ENCODE measurements at places on chromosomes 2 and 18.

DNA sequence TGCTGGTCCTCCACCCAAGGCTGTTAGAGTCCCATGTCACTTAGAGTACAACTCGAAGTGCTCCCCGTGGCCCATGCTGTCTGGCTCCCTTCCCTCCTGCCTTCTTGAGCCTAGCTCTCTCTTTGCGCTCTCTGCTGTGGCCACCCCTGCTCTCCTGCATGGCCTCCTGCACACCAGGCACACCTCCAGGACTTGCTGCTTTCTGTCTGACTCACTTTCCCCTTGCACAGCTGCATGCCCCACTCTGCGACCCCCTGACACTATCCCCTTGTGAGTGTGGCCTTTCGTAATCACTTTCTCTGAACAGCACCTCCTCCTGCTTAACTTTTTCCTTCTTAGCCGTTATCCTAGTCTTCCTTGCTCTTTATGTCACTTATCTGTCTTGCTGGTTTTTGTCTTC, 343.6 kb downstream of the TGIF1 start:
- DNase-seq = no peak

DNA sequence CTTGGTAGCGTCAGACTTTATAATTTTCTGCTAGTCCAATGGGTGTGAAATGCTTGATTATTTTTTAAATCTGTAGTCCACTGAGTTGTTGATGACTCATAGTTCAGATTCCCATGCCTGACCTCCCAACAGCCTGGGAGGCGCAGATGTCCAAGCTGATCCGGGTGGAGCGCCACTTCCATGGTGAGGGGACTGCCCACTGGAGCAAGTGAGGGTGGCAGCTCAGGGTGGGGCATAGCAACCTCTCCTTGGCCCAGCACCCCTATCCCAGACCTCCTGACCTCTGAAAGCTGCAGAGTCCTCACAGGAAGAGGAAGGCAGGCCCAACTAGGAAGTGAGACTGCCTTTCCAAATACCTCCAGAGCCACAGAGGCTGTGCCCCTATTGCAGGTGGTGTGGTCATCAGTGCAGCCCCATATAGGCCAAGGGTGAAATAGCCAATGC, 4.4 kb downstream of the MAL start:
- no peak for DNase-seq

- no peak for DNase-seq
These were observed 181.6 kb upstream of the HS6ST1 start for GRCh38 chr2:128500138-128500800.

DNA sequence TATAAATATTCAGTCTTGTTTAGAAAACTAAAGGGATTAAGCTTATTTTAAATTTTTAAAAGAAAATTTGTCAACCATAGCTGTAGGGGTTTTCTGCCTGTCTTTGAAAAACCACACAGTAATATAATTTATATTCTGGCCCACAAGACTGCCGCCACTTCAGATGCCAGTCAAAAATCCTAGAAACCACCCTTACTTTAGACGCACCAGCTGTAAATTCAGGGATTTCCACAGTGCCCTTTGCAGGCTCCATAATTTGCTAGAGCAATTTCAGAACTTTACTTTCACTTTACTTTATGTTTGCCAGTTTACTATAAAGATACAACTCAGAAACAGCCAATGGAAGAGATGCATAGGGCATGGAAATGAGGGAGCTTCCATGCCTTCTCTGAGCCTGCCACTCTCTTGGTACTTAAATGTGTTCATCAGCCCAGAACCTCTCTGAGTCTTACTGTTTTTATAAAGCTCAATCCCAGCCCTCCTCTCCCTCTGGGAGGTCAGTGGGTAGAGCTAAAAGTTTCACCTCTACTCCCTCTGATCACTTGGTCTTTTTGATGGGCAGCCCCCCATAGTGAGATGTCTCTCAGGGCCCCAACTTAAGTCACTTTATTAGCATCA, 63.3 kb downstream of the KYNU start:
- no peak for DNase-seq

DNA sequence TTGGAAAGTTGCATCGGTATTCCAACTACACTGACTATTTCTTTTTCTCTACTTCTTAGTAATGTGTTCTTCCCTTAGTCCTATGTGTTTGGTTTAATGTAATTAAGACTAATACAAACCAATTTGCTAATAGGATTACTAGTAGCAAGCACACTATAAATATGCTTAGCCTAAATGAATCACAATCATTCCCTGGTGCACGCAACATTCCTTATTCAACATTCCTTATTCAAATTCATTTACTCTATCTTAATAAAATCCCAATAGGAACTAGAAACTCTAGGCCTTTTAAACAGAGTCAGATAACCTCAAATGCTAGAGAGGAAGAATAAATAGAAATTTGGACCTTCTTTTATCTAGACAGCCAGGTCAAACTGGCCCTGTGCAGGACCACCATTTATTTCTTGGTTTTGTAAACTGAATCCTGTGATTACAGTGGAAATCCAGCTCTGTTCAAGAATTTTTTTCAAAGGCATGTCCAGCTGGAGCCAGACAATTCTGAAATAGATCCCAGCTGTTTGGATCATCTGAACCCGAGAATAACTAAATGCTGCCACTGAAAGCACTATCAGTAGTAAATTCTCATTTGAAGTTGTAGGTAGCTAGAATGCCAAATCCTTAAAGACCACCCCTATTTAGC, 103.1 kb downstream of the PPP1R1C start:
- no peak for DNase-seq

GRCh38 chr18:54444319-54444914, 86.7 kb downstream of the C18orf54 start:
- DNase-seq = peak; percentile 7

DNA sequence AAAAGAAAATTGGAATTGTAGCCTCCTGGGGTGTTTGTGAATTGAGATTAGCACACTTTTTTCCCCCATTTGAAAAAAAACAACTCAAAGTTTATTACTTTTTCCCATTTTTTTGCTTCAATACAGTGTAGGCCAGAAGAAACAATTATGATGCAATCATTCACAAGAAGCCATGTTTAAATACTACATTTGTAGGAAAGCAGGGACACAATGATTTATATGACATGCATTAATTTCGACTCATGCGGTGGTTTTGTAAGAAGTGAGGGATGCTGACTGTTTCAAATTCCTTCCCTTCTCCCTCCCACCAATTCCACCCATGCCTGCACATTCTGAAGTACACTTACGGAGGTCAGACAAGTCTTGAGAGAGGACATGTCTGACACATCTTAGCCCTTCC, 774.2 kb upstream of the FSHR start:
- DNase-seq = no peak

- no peak for DNase-seq
These were observed 399.6 kb upstream of the CWC22 start for GRCh38 chr2:180406687-180407086.

DNA sequence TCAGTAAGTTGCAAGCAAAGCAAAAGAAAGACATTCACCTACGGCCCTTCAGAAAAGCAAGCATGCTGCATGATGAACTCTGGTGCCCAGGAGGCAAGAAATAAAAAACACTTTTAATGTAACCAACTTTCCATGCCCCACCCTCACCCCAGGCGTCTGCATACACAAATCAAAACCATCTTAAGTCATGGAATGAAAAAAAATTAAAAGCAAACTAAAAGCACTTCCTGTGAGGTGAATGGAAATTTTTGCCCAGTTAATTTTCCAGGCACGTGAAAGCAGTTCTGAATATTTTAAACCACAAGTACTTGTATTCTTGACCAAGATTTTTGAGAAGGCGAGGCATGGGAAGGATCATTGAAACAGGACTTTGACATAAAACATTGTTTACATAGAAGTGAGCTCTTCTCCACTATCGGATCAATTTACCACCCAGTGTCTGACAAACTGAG, 2.5 kb upstream of the ICOS start:
- DNase-seq = peak; percentile 43

- no peak for DNase-seq
These were observed 44.6 kb upstream of the GCG start for GRCh38 chr2:162196638-162197037.

DNA sequence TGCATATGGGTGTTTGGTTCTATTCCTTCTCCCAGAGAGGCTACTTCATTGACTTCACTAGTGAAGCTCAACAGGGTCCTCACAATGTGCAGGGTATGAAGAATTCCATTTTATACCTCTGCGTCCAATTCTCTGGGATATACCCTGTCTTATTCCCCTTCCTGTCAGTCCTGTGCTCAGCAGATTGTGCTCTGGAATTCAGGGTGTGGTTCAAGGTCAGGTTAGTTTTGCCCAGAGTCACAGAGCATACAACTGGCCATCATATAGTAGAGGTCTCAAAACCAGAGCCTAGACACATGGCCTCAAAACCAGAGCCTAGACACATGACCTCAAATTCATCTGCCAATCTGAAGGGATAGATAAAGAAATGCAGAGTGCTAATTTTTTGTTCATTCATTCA, 38.8 kb upstream of the VIT start:
- no peak for DNase-seq

DNA sequence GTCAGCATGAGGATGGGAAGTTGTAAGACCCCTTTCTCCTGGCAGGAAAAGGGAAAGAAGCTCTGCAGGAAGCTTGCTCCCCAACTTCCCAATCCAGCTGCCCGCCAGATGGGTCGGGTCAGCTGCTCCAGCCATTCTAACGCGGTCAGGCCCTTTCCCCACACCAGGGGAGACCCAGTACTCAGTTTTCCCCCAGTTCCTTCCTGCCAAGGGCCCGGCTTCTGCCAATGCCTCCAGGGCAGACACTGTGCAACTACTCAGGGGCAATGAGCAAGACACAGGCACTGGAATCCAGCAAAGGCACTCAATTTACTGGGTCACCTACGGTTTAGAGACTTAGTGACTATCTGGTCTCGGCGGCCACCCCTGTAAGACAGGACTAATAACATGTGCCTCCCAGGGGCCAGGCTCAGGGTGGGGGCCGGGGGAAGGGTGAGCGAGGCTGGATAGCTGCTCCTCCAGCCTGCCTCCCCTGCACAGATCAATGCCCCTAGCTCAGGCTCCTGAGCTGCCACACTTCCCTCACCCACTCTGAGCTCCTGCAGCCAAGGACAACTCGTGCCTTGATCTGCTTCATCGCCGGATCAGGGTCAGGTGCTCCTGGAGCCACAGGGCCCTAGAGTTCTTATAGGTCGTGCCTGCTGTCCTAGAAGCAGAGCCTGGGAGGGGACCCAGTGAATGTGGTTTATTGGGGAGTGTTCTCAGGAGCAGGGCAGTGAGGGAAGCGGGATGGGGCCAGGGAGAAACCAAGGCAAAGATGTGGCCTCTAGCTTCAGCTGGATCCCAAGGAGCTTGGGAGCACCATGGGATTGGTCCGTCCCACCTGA, 171.1 kb downstream of the ZFP36L2 start:
- DNase-seq = no peak

GRCh38 chr2:23599667-23600066, 214.7 kb downstream of the KLHL29 start:
- no peak for DNase-seq

- DNase-seq = no peak
These were observed 62.7 kb downstream of the TRAPPC12 start for GRCh38 chr2:3442185-3442584.

DNA sequence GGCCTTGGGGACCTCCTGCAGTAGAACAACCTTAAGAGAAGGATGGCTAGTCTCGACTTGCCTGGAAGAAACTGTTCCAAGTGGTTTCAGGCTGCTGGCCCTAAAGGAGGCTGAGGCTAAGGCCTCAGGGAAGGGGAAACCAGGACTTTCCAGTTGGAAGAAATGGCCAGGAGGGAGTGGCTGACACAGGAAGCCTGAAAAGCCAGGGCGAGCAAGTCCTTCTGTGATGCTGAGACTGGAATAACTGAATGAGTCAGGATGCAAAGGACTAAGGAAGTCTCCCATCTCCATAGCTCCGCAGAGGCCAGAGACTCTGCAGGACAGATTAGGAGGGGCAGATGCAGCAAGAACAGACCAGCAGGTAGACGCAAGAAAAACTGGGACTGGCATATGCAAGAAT, 7.4 kb downstream of the HTRA2 start:
- no peak for DNase-seq

DNA sequence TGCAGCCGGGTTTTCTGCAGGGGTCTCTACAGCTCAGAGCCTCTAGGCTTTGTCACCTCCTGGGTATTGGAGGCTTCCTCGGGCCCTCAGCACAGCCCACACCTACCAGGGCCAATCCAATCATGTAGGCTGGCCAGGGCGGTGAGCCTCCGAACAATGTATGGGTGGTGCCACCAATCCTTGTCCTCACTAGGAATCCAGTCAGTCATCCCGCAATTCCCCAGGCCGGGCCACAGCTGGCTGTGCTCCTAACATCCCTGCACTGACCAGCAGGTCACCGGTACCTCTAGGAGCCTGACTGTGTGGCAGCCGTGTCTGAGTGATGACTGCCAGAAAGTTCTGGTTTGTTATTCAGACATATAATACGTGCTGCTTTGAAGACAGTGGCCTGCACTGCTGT, 129.4 kb downstream of the SH3RF3 start:
- DNase-seq = no peak

GRCh38 chr18:55353806-55354205, 234.2 kb downstream of the TCF4 start:
- no peak for DNase-seq

DNA sequence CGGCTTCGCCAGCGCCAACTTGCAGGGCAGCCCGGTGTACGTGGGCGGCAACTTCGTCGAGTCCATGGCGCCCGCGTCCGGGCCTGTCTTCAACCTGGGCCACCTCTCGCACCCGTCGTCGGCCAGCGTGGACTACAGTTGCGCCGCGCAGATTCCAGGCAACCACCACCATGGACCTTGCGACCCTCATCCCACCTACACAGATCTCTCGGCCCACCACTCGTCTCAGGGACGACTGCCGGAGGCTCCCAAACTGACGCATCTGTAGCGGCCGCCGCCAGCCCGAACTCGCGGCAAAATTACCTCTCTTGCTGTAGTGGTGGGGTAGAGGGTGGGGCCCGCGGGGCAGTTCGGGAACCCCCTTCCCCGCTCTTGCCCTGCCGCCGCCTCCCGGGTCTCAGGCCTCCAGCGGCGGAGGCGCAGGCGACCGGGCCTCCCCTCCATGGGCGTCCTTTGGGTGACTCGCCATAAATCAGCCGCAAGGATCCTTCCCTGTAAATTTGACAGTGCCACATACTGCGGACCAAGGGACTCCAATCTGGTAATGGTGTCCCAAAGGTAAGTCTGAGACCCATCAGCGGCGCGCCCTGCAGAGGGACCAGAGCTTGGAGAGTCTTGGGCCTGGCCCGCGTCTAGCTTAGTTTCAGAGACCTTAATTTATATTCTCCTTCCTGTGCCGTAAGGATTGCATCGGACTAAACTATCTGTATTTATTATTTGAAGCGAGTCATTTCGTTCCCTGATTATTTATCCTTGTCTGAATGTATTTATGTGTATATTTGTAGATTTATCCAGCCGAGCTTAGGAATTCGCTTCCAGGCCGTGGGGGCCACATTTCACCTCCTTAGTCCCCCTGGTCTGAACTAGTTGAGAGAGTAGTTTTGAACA, 15.1 kb downstream of the HOXD3 start:
- DNase-seq = no peak

DNA sequence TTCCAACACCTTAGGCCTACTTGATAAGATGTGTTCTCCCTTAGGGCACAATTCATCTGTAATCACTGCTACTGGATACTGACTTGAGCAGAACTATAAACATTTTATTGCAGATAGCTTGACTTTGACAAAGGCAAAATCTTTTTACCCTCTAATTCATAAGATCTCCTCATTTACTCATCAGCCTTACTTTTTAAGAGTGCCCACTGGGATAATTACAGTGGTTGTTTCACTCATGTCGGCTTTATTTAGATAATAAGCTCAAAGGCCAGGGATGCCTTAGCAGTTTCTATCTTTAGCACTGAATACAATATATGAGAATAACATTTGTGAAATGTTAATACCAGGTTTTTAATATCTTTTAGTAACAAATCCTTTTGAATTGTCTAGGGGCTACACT, 144.0 kb downstream of the DLGAP1 start:
- no peak for DNase-seq

All from stimulated activated CD4-positive, alpha-beta T cell treated with anti-CD3 and anti-CD28 coated beads, Interleukin-4, amount 100 ng/mL, for 1 hour (primary cell).